ENCODE measurements at places on chromosomes 5 and 9.

DNA sequence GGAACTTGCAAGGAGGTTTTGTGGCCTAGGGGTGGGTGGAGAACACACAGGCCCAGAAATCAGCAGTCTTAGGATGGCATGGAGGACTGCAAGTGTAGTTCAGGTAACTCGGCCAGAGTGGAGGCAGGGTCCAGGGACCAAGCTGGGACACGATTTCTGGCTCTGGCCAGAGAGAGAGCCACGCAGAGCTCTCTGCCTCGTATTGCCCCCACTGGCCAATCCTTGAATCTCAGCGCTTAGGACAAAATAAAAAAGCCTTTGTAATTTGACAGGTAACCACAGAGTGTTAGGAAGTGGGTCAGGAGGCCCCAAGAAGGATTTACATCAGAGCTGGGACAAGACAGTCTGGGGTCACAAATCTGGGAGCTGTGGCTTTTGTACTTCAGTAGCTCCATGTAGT is 11.7 kb downstream of the MAP3K1 start:
- DNase-seq = no peak

DNA sequence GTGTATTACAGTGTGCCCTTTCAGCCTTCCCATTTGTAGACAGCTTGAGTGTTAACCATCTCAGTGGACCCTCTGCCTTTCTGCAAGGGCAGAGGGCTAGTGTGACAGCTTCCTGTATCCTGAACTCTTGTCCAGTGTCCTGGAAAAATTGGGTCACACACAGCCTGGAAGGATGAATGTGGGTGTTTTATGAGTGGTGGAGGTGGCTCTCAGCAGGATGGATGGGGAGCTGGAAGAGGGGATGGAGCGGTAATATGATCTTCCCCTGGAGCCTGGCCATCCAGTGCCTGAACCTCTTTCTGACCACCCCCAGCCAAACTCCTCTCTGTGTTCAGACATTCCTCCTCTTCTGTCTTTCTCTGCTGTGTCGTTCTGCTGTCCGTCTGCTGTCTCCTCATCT is 113.0 kb downstream of the KIF4B start:
- DNase-seq = no peak

DNA sequence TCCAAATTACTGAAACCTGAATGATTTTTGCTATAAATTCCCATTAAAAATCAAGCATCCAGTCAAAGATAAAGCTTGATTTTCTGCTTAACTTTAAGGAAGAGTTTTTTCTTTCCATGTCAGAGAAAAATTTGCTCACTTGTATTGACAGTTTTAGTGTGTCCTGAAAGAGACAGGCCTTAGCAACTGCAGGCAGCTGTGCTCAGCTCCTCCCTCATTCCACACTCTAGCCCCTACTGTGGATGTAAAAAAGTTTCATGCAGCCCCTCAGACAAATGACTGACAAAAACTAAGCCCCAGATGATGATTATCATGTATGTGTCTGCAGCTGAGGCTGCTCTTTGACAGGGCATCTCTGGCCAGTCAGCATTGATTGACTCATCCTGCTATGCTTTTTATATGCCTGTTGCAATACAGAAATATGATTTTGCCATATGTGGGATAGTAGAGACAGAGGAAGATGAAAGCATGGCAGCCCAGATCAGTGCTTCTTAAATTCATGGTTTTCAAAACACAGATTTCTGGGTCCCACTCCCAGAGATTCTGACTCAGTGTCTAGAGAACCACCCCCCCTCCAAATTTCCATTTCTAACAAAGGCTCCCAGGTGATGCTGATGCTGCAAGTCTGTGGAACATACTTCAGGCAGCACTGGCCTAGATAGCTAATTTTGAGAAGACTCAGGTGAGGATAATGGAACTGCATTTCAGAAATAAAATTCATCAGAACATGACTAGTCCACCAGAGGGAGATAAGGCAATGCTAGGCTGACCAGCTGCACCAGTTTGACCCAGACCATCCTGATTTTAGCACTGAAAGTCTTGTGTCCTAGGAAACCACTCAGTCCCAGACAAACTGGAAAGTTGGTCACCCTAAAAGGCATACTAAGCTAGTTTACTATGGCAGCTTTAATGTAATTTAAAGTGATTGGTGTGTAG is 298.7 kb upstream of the KCNN2 start:
- DNase-seq = no peak

DNA sequence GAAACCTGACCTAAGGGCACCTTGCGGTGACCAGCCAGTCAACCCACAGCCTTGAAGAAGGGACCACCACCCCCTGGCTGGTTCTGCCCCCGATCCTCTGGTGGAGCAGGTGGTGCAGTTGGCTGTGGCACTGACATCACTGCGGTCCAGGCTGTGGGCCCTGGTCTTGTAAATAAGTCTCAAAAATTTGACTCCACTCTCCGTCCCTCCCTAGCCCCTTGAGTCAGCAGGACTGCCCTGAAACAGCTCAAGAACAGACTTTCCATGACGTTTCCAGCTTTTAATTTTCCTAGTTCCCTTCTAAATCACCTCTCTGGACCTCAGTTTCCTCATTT is 134.8 kb upstream of the BOD1 start:
- DNase-seq = no peak

DNA sequence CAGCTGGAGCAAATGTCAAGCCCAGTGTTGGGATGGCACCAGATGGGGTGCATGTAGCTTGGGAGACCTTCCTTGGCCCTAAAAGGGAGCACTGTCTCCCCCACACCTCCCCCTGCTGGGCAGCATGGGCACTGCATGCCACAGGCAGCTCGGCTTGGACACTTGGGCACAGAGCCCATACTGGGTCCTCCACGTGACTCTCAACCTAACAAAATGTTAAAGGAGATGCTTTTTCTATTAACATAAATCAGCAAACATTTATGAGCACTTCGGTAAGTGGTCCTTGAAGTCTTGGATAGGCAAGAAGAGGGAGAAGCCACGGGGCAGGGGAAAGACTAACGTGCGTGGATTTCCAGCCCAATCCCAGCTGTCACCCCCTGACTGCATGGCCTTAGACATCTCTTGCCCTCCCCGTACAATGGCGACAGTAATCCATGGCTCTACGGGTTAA is 23.9 kb upstream of the MAPK9 start:
- DNase-seq = peak; percentile 75

GRCh38 chr5:110718311-110718710 is 8.2 kb downstream of the TMEM232 start:
- DNase-seq = no peak

DNA sequence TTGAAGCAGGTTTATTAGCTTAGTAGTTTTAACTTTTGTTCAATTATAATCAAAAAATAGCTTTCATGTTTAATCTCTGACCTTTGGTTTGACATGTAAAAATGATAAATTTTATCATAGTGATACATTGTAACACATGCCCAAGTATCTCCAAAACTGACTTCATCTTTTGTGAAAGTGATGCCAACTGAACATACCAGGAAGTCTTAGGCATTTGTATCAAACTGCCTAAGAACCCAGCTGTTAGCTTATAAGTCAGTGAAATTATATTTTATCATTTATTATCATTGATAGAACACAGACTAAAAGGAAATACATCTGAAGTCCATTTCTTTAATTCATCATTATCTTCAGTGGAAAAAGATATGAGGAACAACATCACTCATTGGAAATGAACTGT is 39.1 kb downstream of the NIPBL start:
- DNase-seq = no peak

- no peak for DNase-seq
Observed at GRCh38 chr9:118984607-118985006, 384.6 kb downstream of the BRINP1 start.

- peak; percentile 41 for DNase-seq
Observed at GRCh38 chr9:127419348-127419747, 4.8 kb upstream of the ZNF79 start.

- no peak for DNase-seq
Observed at GRCh38 chr9:124562328-124562727, 55.1 kb upstream of the NR5A1 start.

DNA sequence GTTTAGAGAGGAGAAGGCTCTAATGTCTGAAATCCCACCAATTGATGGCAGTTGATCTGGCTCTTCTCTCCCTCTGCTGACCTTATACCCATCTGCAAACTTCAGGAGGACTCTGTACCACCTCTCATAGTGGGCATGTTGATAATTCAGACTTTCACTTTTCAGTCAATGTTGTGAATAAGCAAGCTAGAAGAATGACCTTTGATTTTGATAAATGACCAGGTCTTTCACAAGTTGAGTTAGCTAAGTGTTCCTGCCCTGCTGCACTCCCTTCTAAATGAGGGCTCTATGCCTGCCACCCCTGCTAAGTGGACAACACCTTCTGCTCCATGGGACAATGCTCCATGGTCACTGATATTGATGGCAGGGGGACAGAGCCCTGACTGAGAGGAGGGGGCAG is 74.7 kb downstream of the SPRY4 start:
- DNase-seq = no peak

DNA sequence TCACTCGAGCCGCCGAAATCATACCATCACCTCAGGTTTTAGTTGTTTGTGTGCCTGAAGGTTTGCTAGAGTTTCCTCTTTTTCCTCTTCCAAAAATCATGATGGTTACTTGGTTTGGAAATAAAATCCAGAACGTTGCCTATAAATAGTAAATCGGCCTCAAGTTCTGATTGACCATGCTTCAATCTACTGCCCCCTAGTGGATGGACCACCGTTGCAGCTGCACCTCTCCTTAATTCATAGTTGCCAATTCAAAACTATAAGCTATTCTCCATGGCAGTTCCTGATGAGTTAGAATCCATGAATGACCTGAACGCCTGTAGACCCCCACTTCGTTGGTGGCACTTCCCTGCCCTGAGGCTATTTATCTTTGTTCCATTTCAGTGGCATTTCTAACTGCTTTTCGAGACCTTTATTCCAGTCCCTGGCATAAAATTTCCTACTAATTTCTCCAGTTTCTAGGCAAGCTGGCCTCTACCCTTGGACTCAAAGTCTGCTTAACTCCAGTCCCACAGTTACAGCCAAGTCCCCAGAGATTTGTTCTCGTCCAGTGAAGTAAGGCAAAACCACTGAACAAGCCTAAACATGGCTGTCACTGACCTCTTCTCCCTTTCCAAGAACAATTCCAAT is 422.6 kb downstream of the EFNA5 start:
- peak; percentile 78 for DNase-seq

- peak; percentile 72 for DNase-seq
Observed at GRCh38 chr5:62314213-62314830, 8.3 kb downstream of the KIF2A start.

- no peak for DNase-seq
Observed at GRCh38 chr9:126061575-126061974, 265.1 kb upstream of the MVB12B start.

- DNase-seq = no peak
Observed at GRCh38 chr9:127935765-127936221, 1.9 kb downstream of the DPM2 start.

DNA sequence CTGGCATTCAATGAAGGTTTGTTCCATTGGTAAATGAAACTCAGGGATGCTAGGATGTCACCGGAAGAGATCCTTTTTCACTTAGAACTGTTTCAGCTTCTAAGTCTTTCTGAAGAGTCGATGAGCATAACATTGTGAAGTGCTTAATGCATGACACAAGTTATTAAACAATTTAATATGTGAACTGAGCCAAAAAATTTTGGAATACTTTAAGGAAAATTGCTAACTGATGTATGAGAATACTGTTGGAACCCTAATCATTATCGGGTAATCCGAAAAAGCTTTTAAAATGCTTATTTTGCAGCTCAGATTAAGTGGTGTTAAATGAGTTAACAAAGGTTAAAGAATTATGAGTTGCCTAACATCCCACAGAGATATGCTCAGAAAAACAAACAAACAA is 34.9 kb downstream of the DMRT2 start:
- DNase-seq = no peak

DNA sequence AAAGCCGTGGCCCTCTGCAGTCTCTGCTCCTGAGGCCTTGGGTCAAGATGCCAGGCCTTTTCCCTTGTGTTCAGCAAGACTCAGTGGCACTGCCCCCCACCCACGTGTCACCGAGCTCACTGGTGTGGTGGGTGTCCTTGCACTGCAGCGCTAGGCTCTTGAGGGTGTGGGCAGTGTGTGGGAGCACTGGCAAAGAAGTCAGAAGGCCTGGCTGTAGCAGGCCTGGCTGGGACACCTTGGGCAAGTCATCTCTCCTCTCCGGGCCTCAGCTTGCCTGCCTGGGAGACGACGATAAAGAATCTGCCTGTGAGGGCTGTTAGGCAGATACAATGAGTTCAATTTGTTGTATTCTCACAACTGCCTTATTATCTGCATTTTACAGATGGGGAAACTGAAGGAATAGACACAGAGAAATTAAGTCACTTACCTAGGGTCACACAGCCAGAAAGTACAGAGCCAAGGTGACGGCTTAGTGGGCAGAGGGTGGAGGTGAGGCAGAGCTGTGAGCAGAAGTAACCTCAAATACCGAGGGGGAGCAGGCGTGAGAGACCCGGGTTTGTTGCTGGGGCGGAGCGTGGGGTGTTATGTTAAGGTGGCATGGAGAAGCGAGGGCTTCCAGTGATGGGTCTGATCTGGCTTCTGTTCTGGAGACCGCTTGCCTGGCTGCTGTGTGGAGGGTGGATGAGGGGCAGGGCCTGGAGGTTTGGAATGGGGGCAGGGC is 1.4 kb downstream of the TSPAN17 start:
- DNase-seq = peak; percentile 52

DNA sequence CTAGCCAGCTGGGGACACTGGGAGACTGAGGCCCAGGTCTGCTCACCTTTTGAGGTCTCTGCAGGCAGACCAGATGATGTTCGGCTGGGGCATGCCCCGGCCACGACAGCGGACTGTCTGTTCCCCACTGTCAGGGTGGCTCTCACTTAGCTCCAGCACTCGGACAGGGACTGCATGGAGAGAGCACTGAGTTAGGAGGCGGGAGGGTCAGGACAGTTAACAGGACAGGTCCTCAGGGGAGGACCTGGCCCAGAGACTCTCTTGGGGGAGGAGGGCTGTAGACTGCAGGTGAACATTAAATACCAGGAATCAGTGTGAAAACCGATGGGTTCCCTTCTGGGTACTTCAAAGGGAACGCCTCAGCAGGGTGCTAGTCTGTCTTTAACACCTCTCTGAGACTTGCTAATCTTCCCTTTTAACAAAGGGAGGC is 25.1 kb downstream of the PDGFRB start:
- DNase-seq = no peak

DNA sequence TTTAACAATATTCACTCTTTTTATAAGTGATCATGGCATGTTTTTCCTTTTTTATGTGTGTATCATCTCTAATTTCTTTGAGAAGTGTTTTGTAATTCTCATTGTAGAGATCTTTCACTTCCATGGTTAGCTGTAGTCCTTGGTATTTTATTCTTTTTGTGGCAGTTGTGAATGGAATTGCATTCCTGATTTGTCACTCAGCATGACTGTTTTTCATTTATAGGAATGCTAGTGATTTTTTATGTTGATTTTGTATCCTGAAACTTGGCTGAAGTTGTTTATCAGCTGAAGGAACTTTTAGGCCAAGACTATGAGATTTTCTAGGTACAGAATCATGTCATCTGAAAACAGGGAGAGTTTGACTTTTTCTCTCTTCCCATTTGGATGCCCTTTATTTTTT is 13.1 kb upstream of the SPINK13 start:
- DNase-seq = no peak

DNA sequence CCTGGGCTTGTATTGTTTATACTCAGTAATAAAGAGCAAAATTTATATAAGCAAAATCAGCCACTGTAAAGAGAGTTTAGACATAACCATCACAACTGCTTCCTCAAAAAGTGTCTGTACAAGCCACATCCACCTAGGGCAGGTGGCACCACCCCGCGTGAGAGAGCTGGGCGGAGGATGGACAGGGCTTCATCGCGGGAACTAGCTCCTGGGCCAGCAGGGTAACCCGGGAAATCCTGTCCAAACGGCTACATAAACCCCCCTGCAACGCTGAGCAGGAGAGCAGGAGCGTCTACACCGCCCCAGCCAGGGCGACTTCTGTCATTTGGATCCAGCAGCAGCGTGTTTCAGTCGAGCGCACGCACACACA is 1.3 kb downstream of the SLC6A3 start:
- no peak for DNase-seq
